NCI-H1930 (cell line): ENCODE measurements at places on chromosomes 5 and 9.

DNA sequence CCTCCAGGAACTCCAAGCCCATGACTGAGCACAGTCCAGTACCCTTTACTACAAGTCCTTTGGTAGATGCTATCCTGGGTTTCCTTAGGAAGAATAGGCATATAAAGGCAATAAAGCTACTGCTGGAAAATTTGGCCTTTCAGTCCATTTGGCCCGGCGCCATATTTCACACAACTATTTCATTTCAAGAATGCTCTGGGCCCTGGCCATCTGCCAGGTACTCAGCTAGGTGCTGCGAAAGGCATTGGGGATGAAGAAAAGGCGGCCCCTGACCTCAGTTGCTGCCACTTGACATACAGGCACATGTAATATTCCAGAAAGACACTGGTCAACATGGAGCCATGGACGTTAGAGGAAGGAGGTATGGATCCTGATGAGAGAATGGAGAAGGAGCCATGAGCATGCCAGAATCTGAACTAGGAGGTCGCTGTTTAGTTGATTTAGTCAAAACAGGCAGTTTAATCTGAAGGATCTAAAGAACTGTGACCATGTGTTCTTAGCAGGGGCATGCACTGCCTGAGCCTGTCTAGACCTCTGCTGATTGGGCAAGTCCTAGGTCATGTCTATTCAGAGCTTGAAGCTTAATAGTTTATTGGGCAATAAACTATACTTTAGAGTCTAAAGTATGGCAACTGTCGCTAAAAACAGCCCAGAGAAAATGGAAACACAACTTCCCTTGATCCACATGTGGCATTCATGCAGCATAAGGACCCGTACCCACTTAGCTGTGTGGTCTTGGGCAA is 149.3 kb downstream of the MELK start:
- DNase-seq: no peak

- no peak for DNase-seq
Measured at GRCh38 chr9:75814667-75815066, 75.8 kb upstream of the PCSK5 start.

DNA sequence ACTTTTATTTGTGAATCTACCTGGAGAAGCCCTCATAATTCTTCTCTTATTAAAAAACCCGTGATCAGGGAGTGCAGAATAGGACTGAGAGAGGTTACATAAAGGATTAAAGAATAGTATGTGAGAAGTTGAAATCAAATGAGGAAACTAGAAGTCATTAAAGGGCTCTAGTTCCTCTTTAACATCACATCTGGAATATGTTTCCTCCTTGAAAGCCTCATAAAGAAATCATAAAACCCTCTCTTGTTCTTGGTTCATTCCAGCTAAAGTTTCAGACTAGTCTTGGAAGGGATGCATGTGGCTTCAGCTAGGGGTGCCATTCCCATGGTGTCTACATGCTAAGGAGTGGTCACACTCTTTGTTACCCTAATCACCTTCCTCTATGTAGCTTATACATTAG is 5.7 kb upstream of the C5orf46 start:
- DNase-seq: no peak

DNA sequence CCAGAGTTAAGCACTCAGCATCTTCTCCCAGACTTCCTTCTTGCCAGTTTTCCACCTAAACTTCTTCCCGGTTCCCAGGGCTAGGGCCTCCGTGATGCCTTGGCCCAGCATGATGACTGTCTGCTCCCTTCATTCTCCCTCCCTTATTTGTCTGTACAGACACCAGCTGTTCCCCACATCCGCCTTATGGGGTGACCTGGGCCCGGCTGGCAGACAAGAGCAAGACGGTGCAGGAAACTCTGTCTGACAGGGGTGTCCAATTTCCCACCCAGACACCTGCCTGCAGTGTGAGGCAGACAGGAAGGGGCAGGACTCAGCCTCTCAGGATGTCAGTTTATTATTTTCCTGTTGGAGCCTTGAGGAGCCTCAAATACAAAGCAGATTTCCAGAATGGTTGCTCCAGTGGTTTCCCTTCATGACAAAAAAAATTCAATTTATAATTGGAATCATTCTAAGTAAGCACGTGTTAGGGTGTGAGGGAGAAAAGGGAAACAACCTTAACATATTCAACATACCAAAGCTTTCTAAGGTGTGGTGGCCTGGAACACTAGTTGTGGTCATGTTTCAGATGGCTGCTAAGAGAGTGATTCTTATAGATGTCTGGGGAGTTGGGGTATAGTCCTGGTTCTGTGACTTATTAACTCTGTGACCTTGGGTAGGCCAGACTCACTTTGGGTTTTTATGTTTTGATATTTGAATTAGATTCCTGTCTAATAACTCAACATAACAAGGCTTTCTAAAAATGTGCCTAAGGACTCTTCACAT is 234.5 kb downstream of the PAPPA start:
- DNase-seq: no peak

DNA sequence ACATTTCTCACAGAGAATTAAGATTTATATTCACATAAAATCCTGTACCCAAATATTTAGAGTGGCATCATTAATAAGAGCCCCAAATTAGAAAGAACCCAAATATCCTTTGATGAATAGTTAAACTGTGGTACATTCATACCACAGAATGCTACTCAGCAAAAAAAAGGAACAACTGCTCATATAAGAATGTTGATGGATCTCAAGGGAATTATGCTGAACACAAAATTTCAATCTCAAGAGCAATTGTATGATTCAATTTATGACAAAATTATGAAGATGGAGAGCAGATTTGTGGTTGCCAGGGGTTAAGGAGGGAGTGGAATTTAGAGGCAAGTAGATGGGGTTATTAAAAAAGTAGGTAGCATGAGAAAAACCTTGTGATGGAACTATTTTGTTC is 4.5 kb upstream of the PAIP1 start:
- no peak for DNase-seq

DNA sequence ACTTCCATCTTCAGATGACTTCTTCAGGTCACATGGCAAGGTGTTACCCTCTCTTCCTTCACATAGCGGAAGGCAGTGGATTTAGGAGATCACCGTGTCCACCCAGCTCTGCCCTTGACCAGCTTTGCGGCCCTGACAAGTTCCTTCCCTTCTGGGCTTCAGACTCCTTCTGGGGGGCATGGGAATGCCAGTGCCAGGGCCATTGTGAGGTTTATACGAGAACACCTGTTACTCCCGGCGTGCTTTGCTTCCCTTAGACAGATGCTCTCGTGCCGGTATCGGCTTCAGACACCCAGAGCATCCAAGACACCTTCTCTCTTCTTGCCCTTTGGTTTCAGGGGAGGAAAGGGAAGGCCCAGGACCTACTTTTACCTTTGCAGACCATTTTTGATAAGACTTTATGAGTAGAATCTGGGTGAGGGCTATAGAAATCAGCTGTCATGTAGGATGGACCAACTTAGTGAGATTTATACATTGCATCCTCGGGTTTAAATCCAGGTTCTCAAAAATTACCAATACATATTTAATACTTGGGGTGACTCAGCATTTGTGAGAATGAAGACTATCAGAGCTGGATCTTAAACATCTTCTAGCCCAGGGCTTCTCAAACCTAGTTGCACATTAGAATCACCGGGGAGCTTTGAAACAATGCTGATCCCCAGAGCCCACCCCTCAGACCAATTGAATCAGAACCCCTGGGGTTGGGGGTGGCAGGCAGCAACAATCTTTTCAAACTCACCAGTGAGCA is 138.2 kb downstream of the MVB12B start:
- no peak for DNase-seq

GRCh38 chr5:38613992-38614836 is 57.8 kb upstream of the LIFR start:
- DNase-seq: no peak

GRCh38 chr5:1322036-1322900 is 22.6 kb downstream of the CLPTM1L start:
- no peak for DNase-seq

DNA sequence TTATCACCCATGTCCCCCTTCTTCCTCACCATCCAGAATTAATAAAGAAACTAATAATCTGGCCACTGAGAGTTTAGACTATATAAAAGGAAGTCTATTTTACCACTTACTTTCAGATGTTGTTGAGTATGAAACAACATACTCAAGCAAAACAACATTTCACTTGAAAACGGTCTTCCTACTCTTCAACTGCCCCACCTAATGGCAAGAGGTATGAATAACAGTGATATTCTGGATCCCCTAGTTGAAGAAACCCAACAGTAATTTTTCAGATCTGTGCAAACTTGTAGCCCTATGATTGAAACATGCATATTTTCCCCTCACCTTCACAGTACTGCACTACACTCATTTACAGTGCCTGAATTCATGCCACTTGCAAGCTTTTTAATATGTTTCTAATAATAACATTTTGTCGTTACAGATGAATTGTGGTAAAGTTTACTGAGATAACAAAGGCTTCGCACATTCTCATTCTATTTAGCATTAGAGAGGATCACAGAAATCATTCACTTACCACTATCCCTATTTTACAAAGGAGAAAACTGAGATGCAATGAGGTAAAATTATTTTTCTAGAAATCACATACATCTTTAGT is 267.9 kb upstream of the PDE4D start:
- no peak for DNase-seq

GRCh38 chr9:93968451-93969327 is 13.5 kb upstream of the BARX1 start:
- DNase-seq: no peak

DNA sequence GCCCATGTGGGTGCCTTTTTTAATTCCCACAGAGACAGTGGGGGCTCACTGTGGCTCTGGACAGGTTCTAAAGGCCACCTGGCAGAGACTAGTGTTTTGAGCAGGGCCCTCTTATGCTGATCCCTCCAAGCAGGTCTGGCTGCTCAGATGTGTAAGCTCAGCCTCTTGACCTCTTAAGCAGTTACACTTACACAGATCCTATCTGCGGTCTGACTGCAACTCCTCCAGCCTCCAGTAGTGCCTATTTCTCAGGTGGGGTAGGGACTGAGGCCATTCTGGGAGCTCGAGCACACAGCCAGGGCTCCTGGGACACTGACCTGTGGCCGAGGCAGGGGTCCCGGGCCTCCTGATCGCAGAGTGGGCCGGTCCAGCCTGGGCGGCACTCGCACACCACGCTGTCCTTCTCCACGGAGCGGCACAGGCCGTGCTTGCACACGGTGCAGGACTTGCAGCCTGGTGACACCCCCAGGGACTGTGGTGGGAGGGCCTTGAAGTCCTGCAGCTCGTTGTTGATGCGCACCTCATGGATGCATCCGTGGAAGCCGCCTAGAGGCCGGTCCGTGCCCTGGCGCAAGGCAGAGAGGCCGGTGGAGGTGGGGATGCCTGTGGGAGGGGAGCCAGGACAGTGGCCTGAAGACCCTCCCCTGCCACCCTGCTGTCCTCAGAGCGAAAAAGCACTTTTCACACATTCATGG is 91.9 kb upstream of the PANK3 start:
- DNase-seq: no peak

- no peak for DNase-seq
Measured at GRCh38 chr5:54305737-54306136, 4.6 kb downstream of the ARL15 start.

DNA sequence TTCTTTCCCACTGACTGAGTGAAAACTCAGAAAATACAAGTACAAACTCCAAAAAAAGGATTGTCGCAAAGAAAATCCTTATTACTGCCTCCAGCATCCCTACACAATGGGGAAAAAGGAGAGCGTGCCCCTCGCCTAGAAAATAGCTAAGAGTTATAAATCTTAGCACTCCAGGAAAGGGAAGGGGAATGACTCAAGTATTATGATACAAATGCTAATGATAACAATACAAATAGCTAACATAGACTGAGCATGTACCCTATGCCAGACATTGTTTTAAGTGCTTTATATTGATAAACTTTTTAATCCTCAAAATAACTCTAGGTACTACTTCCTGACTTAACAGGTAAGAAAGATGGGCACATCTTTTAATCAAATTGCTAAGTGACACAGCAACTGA is 70.8 kb upstream of the VCAN start:
- DNase-seq: no peak

DNA sequence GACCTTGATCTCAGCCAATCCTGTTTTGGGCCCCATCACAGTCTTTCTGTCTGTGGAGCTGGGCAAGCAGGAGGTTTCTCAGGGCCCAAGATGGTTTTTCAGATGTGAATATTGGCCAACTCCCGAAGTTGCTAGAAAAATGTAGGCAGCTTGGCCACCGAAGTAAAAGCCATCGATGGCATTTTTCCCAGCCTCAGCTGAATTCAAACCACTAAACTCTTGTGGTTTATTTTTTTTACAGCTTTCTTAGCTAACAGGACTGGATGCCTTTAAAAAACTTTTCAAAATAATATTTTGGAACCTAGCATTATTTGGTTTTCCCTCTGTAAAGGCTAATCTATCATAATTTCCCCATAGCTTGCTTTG is 102.5 kb upstream of the ERCC6L2 start:
- DNase-seq: no peak

- DNase-seq: peak; percentile 14
Measured at GRCh38 chr9:117021906-117022305, 334.8 kb downstream of the TRIM32 start.

- DNase-seq: no peak
Measured at GRCh38 chr5:14775857-14776256, 95.7 kb downstream of the ANKH start.

DNA sequence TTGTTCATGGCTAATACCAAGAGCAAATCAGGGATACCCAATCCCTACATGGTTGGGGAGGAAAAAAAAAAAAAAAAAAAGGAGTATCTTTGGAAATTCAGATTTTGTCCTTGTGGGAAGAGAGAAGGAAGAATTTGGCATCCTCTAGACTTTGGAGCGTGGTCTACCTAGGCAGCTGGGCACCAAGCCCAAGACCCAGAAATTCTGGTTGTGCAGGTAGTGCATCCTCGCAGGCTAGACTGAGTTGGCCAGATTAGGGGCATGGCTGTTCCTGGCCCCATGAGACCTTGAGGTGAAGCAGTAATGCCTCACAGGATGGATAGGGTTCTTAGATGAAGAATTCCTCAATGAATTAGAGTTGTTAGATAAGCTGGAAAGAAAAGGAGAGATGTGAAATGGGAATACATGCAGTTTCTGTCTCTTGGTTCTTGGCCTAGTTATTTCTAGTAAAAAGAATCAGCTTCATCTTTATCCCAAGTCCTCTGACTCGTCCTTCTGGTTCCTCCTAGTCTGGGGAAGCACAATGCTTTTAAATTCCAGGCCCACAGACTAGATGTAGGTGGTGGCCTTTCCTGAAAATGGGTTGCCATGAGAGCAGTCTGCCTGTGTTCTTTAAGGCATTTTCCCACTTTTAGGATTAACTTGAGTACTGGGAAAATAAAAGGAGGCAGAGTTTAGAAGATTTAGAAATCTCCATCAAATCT is 140.5 kb upstream of the RUSC2 start:
- no peak for DNase-seq
